ENCODE measurements at places on chromosomes 1 and 21. TPM values are rescaled to one million over a fixed set of nuclear protein-coding genes. Genes with fewer than 3 reads are reported as not detected.

DNA sequence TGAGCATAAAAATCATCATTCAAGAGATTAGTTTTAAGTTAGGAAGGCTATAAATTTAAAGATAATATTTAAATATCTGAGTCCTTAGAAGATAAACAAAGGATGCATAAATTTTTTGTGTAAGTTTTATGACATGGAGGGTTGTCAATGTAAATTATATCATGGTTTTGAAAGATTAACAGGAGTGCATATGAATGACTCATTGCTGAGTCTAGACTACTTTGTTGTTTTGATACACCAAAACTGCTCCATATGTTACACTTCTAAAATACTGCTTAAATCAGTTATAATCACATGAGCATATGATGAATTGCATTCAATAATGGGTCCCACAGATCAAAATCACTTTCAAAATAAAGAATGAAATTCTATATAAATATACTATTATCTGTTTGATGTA, 312.5 kb downstream of the KCNT2 start:
- DNase-seq = peak; percentile 11

TNNI3K gene
- not detected for total RNA-seq

- DNase-seq = peak; percentile 76
Measured at GRCh38 chr1:78171736-78172590, 126.2 kb downstream of the GIPC2 start.

DNA sequence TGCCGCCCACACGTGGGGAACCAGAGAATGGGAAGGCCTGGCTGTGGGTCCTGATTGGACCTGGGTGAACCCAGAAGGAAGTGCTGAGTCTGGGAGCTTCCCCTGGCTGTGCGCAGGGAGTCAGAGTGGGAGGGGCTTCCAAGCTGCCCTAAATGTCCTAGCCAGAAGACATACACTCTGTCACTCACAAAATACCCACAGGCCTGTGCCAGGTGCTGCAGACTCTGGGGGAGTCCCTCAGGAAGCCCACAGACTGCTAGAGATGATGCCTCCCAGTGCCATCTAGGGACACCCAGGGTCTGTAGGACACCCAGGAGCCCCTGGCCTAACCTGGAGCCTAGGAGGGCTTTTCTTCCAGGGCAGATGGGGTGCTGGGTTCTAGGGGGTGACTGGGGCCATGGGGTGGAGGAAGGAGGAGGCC, 33.7 kb upstream of the LRP8 start:
- no peak for DNase-seq

- peak; percentile 79 for DNase-seq
Measured at GRCh38 chr1:197320991-197321531, 53.0 kb downstream of the CRB1 start.

- DNase-seq = no peak
Measured at GRCh38 chr1:8598783-8599182, 218.7 kb downstream of the RERE start.

HCRTR1 gene
- not detected for total RNA-seq

DNA sequence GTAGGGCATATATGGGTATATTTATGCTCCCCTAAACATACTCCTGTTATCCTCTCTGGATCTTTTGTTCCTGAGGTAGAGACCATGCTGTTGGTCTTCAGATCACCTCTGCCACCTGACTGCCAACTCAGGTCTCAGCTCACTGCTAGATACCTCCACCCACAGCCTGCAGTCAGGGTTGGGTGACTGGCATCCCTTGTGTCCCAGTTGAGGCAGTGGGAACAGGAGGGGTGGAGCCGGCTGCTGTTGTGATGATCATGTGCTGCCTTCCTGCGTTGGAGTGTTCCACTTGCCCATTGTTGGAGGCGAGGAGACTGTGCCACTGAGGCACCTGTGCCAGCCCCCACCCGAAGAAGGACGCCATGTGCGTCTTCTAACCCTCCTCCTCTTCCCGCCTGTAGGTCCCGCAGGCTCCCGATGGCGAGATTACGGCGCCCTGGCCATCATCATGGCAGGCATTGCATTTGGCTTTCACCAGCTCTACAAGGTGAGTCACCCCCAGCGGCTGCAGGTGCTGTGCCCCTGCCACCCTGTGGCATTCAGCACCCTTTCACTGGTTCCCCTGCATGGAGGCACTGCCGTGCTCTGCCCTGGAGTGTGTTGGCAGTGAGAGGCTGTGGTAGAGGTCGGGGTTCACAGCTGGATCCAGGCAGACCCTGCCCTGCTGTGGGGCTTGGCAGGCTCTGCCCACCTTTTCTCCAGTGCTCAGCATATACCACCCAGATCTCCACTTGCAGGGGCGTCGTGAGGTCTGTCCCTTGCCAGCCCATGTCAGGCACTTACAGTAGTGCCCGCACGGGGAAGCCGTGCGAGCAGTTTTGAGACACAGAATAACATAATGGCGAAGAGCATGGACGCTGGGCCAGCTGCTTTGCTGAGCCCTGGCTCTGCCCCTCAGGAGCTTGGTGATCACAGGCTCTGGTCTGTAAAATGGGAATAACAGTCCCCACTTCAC, 143.5 kb downstream of the PEX14 start:
- DNase-seq = no peak

- no peak for DNase-seq
Measured at GRCh38 chr1:222844411-222844779, 29.6 kb downstream of the DISP1 start.

DNA sequence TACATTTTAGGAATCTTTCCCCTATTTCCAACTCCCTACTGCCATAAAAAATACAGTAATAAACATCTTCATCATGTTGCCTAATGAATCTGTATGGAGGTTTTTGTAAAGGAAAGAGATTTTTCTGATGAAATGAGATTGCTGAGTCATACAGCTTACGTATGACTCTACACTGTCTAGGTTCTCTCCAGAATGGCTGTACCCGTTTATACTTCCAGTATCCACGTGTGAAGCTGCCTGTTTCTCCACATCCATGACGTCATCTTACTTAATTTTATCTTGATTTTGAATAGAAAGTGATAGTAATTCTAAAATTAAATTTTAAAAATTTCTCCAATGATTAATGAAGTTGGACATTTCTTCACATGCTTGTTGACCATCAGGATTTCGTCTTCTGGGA, 103.7 kb downstream of the COQ8A start:
- peak; percentile 32 for DNase-seq

DNA sequence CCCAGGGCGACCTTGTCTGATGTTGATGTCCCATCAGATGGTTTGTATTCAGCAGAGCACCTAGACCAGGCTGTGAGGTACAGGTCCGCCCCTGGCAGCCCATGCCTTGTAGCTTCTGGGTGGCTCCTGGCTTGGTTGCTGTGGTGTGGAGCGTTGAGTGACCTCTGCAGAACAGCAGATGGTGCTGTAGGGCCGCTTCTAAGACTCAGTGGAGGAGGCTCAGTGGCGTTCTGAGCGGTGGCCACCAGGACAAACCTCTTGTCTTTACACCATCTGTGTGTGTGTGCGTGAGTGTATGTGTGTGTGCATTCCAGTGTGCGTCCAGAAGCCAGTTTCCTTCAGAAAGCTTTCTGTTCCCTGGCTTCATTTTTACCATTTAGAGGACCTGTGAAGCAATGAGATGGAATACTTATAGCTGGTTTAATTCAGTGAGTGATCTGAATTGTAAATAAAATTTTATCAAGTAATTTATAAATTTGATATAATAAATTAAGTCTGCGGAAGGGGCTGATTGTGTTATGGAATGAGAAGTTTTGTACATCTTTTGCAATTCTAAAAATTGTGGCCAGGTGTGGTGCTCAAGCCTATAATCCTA, 66.1 kb downstream of the ADARB1 start:
- peak; percentile 91 for DNase-seq

RPE65 gene
- not detected for total RNA-seq

DNA sequence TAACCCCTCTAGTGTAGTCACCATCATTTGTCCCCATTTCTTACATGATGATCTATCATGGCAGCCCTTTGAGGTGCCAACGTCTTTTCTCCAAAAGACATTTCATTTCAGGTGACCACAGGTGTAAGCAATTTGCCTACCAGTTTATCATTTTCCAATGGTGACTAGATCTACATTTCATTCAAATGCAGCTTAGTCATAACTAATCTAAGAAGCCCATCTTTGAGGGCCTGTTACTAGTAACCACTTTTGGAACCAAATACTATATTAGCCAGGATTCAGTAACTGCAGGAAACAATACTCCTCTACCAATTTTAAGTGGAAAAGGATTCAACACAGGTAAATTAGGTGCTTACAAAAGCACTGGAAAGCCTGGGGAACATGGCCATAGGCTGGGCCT, 30.6 kb upstream of the TMEM54 start:
- DNase-seq = no peak

PLEKHG5 gene
- 2.2 TPM for total RNA-seq

GRCh38 chr1:26114165-26114927, 2.7 kb downstream of the PDIK1L start:
- DNase-seq = no peak

DNA sequence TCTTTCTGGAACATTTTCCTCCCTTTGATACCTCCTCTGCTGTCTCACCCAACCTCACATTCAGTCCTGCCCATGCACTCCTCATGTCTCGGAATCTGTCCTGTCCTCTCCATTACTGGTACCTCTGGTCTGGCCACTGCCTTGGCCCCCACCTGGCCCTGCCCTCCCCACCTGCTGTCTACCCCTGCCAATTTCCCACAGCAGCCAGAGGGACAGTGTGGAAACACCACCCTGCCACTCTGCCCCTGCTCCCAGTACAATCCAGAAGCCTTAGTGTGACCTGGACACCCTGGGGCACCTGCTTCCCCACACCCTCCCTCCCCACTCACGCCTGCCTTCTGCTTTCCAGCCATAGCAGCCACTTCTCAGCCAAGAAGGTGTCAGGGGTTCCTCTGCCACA, 534.4 kb downstream of the MATN1 start:
- no peak for DNase-seq

GRCh38 chr1:92274939-92275338, 23.8 kb downstream of the GLMN start:
- peak; percentile 44 for DNase-seq

All from LHCN-M2 (cell line).